SW 1271 (cell line): ENCODE measurements at places on chromosomes 6 and 20.
A peak's percentile ranks its signal among the peaks of the same experiment; 100 is the strongest.

DNA sequence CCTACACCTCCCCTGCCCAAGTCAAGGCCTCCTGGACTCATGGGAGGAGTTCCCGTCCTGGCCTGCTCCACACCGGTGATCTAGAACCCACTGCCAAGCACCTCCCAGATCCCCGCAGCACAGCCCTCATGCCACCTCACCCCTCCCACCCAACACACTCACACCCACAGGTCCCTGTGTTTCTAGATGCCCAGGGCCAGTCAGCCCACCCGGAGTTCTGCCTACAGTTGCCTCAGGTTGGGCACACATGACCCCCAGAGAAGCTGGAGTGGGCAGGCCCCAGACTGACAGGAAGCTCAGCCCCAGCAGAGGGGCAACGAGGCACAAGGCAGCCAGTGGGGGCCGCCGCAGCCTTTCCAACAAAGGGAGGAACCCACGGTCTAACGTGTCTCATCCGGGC, 29.6 kb downstream of the RRBP1 start:
- DNase-seq = no peak

DNA sequence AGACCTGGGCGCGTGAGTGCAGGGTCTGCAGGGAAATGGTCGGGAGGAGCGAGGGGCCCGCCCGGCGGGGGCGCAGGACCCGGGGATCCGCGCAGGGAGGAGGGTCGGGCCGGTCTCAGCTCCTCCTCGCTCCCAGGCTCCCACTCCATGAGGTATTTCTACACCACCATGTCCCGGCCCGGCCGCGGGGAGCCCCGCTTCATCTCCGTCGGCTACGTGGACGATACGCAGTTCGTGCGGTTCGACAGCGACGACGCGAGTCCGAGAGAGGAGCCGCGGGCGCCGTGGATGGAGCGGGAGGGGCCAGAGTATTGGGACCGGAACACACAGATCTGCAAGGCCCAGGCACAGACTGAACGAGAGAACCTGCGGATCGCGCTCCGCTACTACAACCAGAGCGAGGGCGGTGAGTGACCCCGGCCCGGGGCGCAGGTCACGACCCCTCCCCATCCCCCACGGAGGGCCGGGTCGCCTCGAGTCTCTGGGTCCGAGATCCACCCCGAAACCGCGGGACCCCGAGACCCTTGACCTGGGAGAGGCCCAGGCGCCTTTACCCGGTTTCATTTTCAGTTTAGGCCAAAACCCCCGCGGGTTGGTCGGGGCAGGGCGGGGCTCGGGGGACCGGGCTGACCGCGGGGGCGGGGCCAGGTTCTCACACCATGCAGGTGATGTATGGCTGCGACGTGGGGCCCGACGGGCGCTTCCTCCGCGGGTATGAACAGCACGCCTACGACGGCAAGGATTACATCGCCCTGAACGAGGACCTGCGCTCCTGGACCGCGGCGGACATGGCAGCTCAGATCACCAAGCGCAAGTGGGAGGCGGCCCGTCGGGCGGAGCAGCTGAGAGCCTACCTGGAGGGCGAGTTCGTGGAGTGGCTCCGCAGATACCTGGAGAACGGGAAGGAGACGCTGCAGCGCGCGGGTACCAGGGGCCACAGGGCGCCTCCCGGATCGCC, 54.2 kb upstream of the HLA-A start:
- DNase-seq = peak; percentile 52

DNA sequence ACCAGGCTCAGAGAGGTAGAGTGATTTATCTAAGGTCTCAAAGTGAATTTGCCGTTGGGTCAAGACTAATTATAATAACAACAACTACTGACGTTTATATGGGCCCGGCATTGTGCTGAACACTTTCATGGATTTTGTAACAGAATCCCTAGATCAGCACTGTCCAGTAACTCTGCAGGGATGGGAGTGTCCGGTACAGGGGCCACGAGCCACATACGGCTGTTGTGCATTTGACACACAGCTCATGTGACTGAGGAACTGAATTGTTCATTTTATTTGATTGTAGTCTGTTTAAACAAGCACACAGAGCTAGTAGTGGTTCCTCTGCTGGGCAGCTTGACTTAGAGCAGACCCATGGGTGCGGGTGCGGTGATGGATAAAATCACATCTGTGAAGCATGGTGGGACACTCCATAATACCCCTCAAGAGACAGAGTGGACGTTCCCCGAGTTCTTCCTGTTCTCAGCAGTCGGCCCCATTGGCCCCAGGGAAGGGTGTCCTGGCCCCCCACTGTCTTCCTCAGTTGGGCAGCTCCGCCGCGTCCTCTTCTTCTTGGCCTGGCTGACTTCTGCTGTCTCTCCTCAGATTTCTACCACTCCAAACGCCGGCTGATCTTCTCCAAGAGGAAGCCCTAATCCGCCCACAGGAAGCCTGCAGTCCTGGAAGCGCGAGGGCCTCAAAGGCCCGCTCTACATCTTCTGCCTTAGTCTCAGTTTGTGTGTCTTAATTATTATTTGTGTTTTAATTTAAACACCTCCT, 6.8 kb downstream of the CDKN1A start:
- DNase-seq = no peak

- no peak for DNase-seq
Measured at GRCh38 chr20:57685146-57685758, 24.6 kb downstream of the PMEPA1 start.

GRCh38 chr6:105808571-105808970, 277.6 kb upstream of the PRDM1 start:
- no peak for DNase-seq

DNA sequence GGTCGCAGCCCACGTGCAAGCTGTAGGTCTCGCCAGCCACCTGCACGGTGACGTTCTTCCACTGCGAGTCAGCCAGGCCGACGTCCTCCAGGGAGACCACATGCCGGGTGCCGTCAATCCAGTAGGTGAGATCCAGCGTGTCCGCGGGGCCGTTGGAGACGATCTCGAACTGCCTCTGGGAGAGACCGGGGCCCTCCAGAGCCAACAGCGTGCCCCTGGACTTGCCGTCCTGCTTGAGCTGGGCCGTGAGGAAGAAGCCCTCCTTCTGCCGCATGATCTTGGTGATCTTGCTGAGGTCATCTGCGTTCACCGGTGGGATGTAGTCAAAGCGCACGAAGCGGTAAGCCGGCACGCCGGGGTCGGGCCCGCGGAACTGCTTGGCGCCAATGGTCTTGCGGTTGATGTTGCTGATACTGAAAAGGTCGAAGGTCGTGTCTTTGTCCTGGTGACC, 5.1 kb downstream of the THBS2 start:
- DNase-seq = no peak

DNA sequence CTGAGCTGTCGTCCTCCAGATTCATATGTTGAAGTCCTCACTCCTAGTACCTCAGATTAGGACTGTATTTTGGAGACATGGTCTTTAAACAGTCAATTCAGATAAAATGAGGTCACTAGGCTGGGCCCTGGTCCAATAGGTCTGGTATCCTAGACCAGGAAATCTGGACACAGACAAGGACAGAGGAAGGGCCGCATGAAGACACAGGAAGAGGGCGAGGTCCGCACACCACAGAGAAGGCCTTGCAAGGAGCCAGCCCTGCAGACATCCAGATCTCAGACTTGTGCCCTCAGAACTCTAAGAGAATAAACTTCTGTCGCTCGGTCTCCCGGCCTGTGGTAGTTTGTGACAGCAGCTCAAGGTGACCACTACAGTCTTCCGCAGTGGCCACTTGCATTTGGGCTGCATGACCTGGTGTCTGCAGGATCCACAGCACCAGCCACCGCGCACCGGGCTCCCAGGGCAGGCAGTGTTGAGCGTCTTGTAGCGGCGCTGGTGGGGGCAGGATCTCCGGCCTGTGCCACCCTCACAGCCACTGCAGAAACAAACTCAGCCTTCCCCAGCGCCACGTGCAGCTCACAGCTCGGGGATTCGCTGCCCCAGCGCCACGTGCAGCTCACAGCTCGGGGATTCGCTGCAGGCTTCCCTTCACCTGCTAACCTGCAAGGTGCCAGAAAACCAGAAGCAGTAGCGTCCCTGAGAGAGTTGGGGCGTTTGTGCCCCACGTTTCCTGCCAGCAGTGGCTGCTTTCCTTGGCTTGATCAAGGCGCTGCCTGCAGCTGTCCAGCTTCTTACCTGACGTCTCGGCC, 6.0 kb upstream of the RBM38 start:
- DNase-seq = no peak

GRCh38 chr20:38447251-38447661, 12.1 kb upstream of the SNHG17 start:
- DNase-seq = no peak

DNA sequence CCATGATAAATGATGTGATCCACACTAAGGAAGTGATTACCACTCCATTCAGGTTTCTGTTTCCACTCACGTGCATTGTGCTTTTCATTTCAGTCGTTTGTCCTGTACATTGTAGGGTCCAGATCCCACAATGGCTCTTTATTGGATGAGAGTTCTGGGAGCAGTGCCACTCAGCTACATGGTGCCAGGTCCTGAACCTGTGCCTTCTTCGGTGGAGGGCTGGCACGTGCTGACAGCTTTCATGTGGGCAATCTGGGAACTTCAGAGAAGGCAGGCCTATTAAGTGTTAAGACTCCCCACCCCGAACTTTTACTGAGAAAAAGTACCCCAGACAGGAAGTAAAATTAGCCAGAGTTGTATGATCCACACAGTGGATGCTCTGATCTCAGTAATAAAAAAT, 255.0 kb downstream of the ESR1 start:
- no peak for DNase-seq

DNA sequence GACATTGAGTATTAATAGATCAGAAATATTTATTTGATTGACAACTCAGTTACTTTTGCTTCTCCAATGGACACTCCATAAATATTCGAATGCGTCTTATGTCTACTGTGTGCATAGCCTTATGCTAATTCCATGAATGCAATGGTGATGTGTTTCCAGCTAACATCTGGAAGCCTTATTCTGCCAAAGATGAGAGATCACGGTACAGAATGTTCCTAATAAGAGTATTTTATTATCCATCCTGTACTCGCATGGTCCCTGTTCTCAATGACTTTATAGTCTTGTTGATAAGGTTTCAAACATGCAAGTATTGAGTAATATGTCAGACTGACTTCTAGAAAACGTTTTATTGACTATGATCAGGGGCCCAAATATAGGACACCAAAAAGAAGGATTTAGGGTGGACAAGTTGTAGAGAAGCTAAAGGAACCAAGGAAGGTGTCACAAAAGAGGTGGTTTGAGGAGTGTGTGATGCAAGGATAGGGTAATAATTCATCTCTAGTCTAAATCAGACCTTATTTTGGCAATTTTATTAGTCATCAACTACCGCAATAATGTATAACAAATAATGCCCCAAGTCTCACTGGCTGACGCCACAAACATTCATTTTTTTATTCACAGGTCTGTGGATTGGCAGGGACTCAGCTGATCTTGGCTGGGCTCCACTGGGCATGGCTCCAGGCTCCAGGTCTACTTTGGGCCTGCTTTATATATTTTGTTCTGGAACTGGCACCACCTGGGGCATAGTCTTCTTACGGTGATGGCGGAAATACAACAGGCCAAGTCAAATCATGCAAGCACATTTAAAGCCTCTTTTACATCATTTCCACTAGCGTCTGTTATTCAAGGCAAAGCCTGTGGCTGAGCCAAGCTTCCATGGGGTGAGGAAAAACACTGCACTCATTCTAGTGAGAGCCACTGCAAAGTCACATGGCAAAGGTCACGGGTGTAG, 24.5 kb upstream of the CD83 start:
- no peak for DNase-seq

GRCh38 chr6:157449610-157450009, 68.6 kb downstream of the ZDHHC14 start:
- DNase-seq = no peak

DNA sequence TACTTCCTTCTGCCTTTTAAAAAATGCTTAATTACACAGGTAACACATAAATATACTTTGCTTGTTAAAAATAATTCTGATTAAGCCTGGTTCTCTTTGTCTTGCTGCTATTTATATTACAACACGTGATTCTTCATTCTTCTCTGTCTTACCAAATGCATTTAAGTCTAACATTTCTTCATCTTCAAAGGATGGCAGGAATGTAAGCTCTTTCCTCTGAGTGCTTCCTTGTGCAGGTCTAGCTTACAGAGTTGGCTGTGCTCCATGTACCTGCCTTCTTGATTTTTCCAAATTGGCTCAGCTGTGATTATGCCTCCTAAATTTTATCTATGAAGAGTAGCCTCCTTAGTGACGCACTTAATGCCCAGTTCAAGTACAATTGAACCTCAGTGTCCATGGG, 44.4 kb downstream of the RNF144B start:
- DNase-seq = no peak

GRCh38 chr6:162032620-162033019, 694.9 kb downstream of the PRKN start:
- no peak for DNase-seq
